ENCODE measurements at places on chromosomes 2 and 18.

DNA sequence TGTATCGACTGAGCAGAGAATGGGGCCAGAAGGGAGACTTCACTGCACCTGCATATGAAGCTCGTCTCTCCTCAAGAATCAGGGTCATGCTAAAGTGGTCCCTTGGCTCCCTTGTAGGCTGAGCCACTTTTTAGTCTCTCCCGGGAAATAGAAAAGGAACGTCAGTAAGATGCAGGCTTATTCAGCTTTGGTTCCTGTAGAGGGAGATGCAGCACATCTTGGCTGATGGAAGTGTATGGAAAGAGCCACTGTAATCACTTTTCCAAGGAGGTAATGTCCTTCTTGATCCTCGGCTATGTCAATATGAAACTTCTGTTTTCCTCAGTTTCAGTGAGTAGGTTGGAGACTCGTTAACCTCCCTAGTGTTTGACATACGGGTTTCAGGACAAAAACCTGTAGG, 235.2 kb downstream of the GCA start:
- peak; percentile 57 for DNase-seq

DNA sequence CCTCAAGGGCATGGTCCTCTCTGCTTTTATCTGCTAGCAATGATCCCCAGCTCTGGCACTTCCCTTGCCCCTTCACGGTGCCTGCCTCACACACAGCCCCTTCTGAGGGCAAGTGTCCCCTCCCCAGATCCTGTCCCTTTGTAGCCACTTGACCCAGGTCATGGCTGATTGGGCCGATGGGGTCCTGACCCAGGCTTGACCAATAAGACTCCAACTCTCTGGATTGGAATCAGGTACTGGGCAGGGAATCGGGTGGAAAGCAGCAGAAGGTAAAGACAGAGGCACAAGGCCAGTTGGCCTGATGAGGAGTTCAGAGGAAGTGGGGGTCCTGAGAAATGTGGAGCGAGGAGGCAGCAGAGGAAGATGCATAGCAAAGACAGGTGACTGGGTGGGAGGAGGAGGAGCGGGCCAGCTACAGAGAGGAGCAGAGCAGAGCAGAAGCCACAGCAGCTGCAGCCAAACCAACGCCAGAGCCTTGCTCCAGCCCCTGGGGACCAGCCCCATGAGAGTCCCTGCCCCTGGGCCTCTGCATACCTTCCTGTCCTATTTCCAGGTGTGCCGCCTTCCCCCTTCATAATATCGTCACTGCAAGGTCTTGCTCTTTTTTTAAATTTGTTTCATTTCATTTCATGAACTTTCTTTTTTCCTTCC, 39.1 kb downstream of the CAPN13 start:
- no peak for DNase-seq

DNA sequence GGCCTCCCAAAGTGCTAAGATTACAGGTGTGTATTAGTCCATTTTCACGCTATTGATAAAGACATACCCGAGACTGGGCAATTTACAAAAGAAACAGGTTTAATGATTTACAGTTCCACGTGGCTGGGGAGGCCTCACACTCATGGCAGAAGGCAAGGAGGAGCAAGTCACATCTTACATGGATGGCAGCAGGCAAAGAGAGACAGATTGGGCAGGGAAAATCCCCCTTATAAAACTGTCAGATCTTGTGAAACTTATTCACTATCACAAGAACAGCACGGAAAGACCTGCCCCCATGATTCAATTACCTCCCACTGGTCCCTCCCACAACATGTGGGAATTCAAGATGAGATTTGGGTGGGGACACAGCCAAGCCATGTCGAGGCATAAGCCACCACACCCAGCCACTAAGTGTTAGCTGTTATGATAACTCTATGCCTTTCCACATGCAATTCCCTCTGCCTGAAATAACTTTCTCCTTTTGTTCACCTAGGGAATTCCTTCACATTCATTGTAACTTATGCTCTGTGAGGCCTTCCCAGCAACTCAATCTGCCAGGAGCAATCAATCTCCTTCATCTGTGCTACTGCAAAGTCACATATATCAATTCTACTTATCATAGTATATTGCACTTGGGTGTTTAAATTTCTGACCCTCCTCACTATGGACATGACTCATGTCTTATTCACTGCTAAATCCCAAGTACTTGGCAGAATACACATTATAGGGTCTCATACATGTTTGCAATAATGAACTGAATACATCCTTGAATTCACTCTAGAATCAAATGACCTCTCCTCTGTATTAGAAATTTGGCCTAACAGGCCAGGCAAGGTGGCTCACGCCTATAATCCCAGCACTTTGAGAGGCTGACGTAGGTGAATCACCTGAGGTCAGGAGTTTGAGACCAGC, 7.4 kb downstream of the MCEE start:
- no peak for DNase-seq

GRCh38 chr18:57959278-57959677, 84.7 kb upstream of the NEDD4L start:
- DNase-seq: peak; percentile 62

All from GM23338 (cell line).